CD4-positive, CD25-positive, alpha-beta regulatory T cell (primary cell): ENCODE measurements at places on chromosomes 4 and X. TPM values are rescaled to one million over a fixed set of nuclear protein-coding genes. Genes with fewer than 3 reads are reported as not detected.
A peak's percentile ranks its signal among the peaks of the same experiment; 100 is the strongest.

DNA sequence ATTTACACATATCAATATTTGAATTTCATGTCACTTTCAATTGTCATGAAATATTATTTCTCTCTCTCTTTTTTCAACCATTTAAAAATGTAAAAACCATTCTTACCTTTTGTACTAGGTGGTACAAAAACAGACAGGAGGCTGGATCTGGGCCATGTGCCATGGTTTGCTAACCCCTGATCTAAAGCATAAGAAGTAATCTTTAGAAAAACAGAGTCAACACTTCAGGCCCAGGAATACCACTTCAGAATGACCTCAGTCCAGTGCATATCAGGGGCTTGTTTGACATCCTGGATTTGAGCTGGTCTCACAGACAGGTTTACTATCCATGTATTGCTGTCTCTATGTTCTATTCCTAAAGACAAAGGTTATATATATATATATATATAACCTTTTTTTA is 102.5 kb downstream of the DCHS2 start:
- no peaks in the 10 kb centered on the region for H3K27me3 ChIP-seq
- H3K4me1 ChIP-seq: no peaks in the 10 kb centered on the region
- DNase-seq: no peak
- H3K4me3 ChIP-seq: no peak overlapping the region

EREG gene
- 1.0 TPM for total RNA-seq

- H3K4me1 ChIP-seq: peaks cover 2% of the 10 kb centered on the region
- H3K4me3 ChIP-seq: no peak overlapping the region
- no peak overlapping the region for H3K27ac ChIP-seq
- H3K27me3 ChIP-seq: no peaks in the 10 kb centered on the region
- DNase-seq: peak; percentile 48
- H3K36me3 ChIP-seq: no peaks in the 10 kb centered on the region
Measured at GRCh38 chrX:7074148-7074907, 73.2 kb upstream of the STS start.

- H3K27me3 ChIP-seq: peaks cover 10% of the 10 kb centered on the region
- H3K4me1 ChIP-seq: no peaks in the 10 kb centered on the region
- DNase-seq: peak; percentile 48
- no peaks in the 10 kb centered on the region for H3K36me3 ChIP-seq
Measured at GRCh38 chr4:118270492-118270891, 82.3 kb downstream of the PRSS12 start.

DNA sequence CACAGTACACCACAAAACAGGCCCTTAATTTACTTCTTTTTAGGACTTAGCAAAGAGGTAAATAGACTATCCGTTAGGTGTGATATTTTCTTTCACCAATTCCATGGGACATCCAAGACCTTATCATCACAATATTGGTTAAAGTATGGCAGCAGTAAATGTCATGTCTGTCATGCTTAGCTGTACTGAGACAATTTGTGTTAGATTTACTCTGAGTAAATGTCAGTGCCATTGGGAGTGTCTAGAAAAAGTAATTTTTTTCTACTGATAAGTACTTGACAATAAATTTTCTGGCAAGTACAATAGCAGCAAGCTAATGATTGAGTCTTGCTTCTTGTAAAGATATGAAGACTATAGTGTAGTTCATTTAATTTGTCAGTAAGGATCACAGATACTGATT is 756.1 kb downstream of the FAM133A start:
- H3K4me3 ChIP-seq: no peak overlapping the region
- no peaks in the 10 kb centered on the region for H3K36me3 ChIP-seq
- no peaks in the 10 kb centered on the region for H3K27me3 ChIP-seq
- no peak overlapping the region for H3K27ac ChIP-seq
- H3K4me1 ChIP-seq: no peaks in the 10 kb centered on the region
